Activated CD8-positive, alpha-beta memory T cell treated with anti-CD3 and anti-CD28 coated beads for 4 hours (primary cell): ENCODE measurements at places on chromosomes 1 and 21.

DNA sequence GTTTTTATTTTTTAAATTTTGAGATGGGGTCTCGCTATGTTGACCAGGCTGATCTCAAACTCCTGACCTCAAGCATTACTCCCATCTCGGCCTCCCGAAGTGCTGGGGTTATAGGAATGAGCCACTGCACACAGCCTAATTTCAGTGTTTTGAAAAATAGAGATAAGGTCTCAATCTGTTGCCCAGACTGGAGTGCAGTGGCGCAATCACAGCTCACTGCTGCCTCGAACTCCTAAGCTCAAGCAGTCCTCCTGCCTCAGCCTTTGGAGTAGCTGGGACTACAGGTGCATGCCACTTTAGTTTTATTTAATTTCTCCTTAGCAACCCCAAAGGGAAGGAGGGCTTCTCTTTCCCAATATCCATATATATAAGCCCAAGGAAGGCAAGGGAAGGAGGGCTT lies 63.7 kb upstream of the LPGAT1 start:
- no peak for DNase-seq

DNA sequence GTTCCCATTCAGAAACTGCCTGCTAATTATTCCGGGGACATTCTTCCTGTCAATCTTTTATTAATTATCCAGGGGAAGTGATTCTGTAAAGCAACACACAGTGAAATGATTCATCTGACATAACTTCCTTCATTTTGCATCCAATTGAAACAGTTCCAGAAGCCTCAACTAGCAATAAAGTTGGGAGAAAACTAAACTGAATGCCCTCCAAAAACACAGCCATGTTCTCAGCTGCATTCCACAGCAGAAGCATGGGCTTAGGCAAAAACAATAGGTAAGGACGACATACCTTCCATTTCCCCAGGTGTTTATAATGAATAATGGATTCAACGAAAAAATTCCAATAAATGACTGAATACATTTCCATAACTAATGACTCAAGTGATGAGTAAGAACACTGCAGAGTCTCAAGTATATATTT lies 36.9 kb upstream of the TARBP1 start:
- DNase-seq: no peak

DNA sequence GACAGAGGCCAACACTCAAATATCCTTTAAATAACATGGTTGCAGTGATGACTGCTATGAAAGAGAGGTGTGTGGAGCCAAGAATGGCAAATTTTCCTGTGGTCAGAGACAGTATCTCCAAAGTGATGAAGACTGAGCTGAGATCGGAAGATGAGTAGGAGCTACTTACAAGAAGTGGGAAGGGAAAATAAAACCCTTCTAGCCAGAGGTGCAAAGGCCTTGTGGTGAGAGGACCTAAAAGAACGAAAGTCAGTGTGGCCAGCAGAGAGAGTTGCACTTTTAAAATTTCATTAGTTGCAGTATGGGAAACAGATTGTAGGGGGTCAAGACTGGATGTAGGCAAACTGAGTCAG lies 17.8 kb downstream of the SLAMF7 start:
- no peak for DNase-seq

DNA sequence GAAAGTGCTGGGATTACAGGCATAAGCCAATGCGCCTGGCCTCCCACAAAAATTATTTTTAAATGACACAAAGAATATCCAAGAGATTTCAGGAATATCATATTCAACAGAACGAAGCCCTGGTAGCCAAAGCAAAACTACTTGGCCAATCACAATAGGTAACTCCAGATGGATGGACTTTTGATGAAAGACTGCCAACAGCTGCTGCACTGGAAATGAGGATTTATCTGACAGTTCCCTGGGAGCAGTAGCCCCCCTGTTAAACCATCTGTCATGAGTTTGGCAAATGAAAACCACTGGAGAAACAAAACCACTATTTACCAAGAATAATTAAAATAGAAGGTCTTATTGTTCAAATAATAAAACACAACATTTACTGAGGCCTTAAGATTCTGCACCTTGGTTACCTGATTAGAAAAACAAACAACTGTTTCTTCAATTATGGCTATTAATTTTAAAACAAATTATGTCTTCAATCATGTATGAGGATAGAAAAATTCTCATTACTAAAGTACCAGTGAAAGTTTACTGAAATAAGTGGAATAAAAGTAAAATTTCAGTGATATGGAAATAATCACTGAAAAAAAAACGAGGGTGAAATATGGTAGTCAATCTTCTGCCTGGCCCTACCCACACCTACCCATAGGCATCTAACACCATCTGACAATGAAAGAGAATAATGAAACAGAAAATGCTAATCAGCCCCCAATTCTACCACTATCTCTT lies 34.3 kb upstream of the PSMG1 start:
- DNase-seq: no peak
